ENCODE measurements at places on chromosomes 2 and 18. TPM values are rescaled to one million over a fixed set of nuclear protein-coding genes. Genes with fewer than 3 reads are reported as not detected.

IL1RL2 gene
- 0.30 TPM for polyA plus RNA-seq

SETBP1 gene
- 3.9 TPM for polyA plus RNA-seq

DNA sequence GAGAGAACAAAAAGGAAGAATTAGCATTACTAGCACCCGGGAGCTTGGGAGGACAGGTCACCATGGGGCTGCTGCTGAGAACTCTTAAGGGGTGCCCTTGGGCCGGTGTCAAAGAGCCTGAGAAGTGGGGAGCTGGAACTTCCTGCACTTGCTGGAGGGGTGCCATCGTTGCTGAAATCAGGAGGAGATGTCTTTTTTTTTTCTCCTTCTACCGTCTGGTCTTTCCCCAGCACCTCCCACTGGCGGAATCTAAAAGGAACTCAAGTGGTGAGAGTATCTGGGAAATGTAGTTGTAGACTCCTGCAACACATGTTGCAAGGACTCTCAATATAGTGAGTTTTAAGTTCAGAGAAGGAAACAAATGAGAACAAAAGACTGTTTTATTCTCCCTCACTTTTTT, 6.1 kb upstream of the AMMECR1L start:
- DNase-seq: peak; percentile 41
- peaks cover 3% of the 10 kb centered on the region for H3K4me1 ChIP-seq
- H3K36me3 ChIP-seq: no peaks in the 10 kb centered on the region
- H3K27me3 ChIP-seq: no peaks in the 10 kb centered on the region
- no peak overlapping the region for H3K4me3 ChIP-seq

INHA gene
- polyA plus RNA-seq: 3.5 TPM

DNA sequence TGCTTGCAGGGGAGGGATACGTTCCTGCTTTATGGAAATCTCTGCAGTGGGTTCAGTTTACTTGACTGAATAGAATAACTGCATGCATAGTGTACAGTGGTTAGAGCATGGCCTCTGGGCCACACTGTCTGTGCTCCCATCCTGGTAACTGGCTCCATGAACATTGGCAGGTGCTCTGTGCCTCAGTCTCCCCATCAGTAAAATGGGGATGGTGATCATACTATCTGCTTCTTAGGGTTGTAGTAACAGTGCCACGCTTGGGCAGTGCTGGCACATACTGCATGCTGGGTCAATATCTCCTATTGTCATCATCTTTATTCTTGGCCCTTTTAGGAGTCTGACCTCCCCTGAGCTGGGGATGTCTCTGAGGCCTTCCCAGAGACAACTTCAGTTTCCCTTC, 117.3 kb downstream of the CTIF start:
- no peak for DNase-seq
- H3K36me3 ChIP-seq: no peaks in the 10 kb centered on the region

RTKN gene
- polyA plus RNA-seq: 63.7 TPM

DNA sequence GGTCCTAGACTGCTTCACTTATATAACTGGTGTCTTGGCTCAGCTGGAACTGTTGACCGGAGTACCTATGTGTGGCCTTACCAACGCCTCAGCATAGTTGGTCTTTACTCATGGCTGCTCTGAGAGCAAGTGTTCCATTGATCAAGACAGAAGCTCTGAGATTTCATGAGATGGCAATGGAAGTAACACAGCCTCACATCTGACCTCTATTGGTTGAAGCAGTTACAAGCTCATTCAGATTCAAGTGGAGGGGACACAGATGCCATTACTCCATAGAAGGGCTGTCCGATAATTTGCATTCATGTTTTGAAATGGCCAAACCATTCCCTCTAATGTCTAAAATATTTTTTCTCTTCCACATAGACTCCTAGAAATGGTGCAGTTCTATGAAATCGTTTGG, 46.4 kb upstream of the STK39 start:
- H3K27ac ChIP-seq: no peak overlapping the region
- no peaks in the 10 kb centered on the region for H3K27me3 ChIP-seq
- no peaks in the 10 kb centered on the region for H3K4me1 ChIP-seq
- no peak for DNase-seq

DNA sequence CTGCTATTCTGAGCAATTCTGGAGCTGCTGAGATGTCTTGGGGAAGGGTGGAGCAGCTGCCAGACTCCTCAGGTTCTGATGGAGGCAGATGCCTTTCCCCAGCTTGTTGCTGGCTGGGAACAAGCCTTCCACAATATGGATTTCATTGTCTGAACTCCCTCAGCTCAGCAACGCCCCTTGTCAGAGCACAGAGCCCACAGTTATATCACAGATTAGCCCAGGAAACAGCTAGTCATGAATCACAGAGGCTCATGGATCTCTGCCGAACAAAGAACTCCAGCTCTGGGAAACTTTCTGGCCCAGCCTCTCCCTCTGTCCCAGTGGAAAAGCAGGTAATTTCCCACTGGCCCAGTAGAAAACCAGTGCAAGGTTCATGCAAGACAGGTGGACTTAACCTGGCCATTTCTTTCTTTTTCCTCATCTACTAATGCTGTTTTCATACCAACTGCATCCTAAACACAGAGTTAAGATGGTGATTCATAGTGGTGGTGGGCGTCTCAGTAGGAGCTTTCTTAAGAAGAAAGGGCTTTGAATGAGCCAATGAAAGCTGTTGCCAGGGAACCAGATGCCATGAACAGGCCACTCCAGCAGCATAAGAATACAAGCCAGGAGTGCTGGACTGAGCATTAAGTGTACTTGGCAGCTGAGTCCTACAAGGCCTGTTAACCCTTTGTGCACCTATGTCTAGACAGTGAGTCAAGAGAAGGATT, 8.7 kb upstream of the KIAA2012 start:
- no peak overlapping the region for H3K4me3 ChIP-seq
- H3K36me3 ChIP-seq: no peaks in the 10 kb centered on the region
- DNase-seq: no peak
- H3K4me1 ChIP-seq: no peaks in the 10 kb centered on the region
- no peak overlapping the region for H3K27ac ChIP-seq

DNA sequence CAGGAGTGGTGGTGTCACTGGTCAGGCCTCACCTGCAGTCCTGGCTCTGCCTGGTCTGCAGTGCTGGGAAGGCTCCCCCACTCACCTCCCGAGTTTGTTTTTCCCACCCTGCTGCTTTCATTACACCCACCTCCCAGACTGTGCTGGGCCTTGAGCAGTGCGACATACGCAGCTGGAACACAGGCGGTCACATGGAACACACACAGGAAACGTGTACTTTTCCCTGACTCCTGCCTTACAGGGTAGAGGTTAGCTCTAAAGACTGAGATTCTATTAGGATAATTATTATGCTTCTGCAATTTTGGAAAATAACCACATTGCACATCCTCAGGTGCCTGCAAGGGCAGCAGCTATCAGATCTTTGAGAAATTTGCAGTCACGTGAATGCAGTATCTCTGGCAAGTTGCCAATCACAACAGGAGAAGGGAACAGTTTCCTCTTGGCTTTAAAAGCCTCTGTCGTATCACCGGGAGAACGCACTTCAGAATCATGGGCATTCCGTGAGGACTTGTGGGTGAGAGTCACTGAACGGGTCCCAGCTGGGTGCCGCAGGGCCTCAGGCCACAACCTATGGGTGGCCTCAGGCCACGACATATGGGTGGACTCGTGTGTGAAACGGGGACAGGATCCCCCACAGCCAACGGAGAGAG, 136.5 kb downstream of the ZNF236 start:
- H3K4me1 ChIP-seq: no peaks in the 10 kb centered on the region
- no peak overlapping the region for H3K4me3 ChIP-seq
- H3K36me3 ChIP-seq: no peaks in the 10 kb centered on the region

- H3K4me3 ChIP-seq: peak overlapping the region; percentile 74
- H3K27ac ChIP-seq: peak overlapping the region; percentile 72
- peak; percentile 78 for DNase-seq
- no peaks in the 10 kb centered on the region for H3K36me3 ChIP-seq
- peaks cover 14% of the 10 kb centered on the region for H3K27me3 ChIP-seq
Observed at GRCh38 chr2:63049970-63050333, 678 bp upstream of the OTX1 start.

DNA sequence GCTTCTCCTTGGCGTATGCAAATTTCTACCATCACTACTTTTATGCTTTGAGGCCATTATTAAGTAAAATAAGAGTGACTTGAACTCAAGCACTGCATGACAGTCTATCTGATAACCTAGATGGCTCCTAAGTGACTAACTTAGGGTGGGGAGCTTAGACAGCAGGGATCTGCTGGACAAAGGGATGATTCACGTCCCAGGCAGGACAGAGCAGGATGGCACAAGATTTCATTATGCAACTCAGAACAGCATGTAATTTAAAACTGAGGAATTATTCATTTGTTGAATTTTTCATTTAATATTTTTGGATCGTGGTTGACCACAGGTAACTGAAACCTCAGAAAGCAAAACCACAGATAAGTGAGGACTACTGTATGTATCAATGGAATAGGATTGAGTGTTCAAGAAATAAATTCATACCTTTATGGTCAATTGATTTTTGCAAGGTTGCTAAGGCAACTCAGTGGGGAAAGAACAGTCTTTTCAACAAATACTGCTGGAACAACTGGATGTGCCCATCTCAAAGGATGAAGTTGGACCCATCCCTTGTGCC, 115.3 kb downstream of the MBD2 start:
- DNase-seq: no peak
- H3K27me3 ChIP-seq: no peaks in the 10 kb centered on the region
- H3K27ac ChIP-seq: no peak overlapping the region

GRCh38 chr18:32093102-32093511, 1.4 kb downstream of the RNF138 start:
- H3K4me3 ChIP-seq: peak overlapping the region; percentile 68
- no peaks in the 10 kb centered on the region for H3K36me3 ChIP-seq
- H3K27ac ChIP-seq: peak overlapping the region; percentile 99
- H3K27me3 ChIP-seq: no peaks in the 10 kb centered on the region

DYNC1I2 gene
- 48.8 TPM for polyA plus RNA-seq

DNA sequence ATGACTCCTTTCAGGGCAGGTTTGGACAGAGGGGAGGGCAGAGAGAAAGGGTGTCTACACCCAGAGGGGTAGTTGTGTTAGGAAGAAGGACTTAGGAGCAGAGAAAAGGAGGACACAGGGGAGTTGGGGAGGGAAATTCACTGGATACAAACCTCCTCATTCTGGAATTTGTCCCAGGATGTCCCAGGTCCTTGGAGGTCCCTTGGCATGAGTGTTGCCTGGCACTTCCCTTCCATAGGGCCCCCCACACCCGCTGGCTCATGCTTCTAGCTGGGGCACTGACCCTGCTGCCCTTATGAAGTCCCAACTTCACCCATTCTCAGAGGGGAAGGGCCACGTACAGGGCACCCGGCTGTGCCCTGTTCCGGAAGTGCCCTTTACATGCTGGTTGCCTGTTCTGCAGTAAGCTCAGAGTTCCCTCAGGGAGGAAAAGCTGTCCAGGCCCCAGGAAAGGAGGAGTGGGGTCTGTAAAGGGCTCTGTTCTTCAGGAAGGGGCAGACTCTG, 93.6 kb upstream of the SMAD2 start:
- no peak overlapping the region for H3K27ac ChIP-seq
- no peaks in the 10 kb centered on the region for H3K4me1 ChIP-seq
- H3K27me3 ChIP-seq: no peaks in the 10 kb centered on the region
- DNase-seq: no peak
- no peaks in the 10 kb centered on the region for H3K36me3 ChIP-seq
- H3K4me3 ChIP-seq: no peak overlapping the region

- H3K27ac ChIP-seq: no peak overlapping the region
- H3K36me3 ChIP-seq: no peaks in the 10 kb centered on the region
- no peak overlapping the region for H3K4me3 ChIP-seq
- no peaks in the 10 kb centered on the region for H3K27me3 ChIP-seq
- DNase-seq: no peak
Observed at GRCh38 chr2:234843411-234843810, 108.4 kb upstream of the SH3BP4 start.

SPDYA gene
- 0.11 TPM for polyA plus RNA-seq

DNA sequence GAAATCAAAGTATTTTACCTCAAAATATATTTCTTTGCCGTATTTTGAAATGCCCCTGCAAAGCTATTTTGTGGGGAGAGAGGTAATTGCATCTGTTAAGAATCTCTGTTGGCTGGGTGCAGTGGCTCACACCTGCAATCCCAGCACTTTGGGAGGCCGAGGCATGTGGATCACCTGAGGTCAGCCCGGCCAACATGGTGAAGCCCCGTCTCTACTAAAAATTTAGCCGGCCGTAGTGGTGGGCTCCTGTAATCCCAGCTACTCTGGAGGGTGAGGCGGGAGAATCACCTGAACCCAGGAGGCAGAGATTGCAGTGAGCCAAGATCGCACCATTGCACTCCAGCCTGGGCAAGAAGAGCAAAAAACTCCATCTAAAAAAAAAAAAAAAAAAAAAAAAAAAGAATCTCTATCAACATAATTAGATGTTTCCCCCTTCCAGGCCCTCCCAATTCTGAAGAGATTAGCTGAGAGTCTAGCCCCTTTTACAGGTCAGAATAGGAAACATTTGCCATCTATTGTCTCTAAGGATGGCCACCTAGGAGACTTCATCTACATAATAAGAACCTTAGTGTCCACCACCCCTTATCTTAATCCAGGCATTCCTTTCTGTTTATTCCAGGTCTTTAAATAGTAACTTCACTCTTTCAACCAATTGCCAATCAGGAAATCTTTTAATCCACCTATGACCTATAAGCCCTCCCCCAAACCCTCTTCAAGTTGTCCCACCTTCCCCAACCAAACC, 3.5 kb upstream of the TRAPPC8 start:
- DNase-seq: no peak
- H3K36me3 ChIP-seq: no peaks in the 10 kb centered on the region
- H3K27me3 ChIP-seq: no peaks in the 10 kb centered on the region
- no peak overlapping the region for H3K4me3 ChIP-seq

GRCh38 chr2:175158894-175159293, 9.1 kb downstream of the ATF2 start:
- no peak for DNase-seq
- no peaks in the 10 kb centered on the region for H3K36me3 ChIP-seq
- no peaks in the 10 kb centered on the region for H3K4me1 ChIP-seq
- H3K4me3 ChIP-seq: no peak overlapping the region
- no peak overlapping the region for H3K27ac ChIP-seq
- no peaks in the 10 kb centered on the region for H3K27me3 ChIP-seq

- H3K27me3 ChIP-seq: no peaks in the 10 kb centered on the region
- no peak for DNase-seq
- no peak overlapping the region for H3K4me3 ChIP-seq
- no peaks in the 10 kb centered on the region for H3K36me3 ChIP-seq
- H3K4me1 ChIP-seq: no peaks in the 10 kb centered on the region
Observed at GRCh38 chr2:229431327-229431954, 160.4 kb upstream of the PID1 start.

DNA sequence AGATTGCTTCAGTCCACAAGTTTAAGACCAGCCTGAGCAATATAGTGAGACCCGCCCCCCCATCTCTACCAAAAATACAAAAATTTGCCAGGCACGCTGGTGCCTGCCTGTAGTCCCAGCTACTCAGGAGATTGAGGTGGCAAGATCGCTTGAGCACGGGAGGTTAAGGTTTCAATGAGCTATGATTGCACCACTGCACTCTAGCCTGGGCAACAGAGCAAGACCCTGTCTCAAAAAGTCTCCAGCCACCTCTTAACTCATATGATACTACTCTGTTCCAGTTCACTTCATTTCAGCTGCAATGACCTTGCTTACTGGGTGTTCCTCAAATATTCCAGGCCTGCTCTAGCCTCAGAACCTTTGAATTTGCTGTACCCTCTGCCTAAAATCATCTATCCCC, 11.4 kb downstream of the MEMO1 start:
- no peak overlapping the region for H3K27ac ChIP-seq
- no peaks in the 10 kb centered on the region for H3K36me3 ChIP-seq
- H3K27me3 ChIP-seq: no peaks in the 10 kb centered on the region
- no peak overlapping the region for H3K4me3 ChIP-seq
- no peaks in the 10 kb centered on the region for H3K4me1 ChIP-seq
